Neural crest cell (in vitro differentiated cells): ENCODE measurements at places on chromosomes 4 and X.

GRCh38 chrX:48573690-48574269 lies 504 bp upstream of the RBM3 start:
- DNase-seq: no peak

DNA sequence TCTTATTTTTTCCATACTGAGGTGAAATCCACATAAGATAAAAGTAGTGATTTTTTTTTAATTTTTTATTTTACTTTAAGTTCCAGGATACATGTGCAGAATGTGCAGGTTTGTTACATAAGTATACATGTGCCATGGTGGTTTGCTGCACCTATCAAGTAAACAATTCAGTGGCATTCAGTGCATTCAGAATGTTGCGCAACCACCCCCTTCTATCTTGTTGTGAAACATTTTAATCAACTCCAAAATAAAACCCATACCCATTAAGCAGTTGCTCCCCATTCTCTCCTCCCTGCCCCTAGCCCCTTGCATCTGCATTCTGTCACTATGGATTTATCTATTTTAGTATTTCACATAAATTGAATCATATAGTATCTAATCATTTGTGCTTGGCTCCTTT lies 121.2 kb downstream of the KLHL13 start:
- no peak for DNase-seq

GRCh38 chr4:118730683-118731082 lies 45.5 kb downstream of the METTL14 start:
- no peak for DNase-seq

DNA sequence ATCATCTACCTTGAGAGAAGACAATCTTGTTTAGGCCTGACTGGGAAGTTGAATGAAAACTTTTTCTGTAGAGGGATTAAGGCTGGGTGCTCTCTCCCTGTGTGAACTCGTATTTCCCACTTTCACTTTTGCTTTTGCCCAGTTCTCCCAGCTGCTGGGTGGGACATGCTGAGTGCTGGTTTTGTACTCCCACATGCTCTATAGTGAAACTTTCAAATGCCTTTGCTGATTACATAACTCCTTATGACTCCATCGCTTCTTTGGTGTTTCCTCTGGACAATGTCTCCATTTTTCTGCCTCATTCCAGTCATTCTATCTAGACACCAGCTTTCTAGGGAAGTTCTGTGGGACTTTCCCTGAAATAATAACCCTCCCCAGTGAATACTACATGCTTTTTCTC lies 100.5 kb downstream of the CLNK start:
- no peak for DNase-seq

DNA sequence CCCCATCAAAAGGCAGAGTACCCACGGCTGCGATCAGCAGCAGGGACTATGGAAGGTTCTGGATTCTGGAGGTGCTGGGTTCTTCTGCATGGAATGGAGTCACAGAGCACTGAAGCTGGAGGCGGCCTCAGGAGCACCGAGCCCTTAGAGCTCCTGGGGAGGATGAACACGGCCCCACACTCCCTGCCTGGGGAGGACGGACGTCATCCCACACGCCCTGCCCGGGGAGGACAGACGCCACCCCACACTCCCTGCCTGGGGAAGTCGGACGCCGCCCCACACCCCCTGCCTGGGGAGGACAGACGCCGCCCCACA lies 9.9 kb downstream of the LRPAP1 start:
- no peak for DNase-seq

DNA sequence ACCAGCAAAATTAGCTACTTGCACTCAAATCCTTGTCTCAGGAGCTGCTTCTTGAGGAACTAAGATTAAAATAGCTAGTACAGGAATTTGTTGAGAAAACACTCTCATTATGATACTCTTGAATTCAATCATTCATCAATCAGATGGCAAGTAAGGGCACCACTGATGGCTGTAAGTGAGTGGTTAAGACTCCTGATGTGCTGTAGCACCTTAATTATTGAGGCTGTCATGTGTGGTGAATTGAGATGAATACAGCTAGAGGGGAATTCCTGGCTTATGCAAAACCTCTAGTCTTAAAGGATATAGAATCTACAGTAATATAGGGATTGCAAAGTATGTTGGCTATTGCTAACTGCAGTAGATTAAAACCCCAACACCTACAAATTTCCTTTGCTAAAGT lies 509.1 kb downstream of the IQCM start:
- no peak for DNase-seq

DNA sequence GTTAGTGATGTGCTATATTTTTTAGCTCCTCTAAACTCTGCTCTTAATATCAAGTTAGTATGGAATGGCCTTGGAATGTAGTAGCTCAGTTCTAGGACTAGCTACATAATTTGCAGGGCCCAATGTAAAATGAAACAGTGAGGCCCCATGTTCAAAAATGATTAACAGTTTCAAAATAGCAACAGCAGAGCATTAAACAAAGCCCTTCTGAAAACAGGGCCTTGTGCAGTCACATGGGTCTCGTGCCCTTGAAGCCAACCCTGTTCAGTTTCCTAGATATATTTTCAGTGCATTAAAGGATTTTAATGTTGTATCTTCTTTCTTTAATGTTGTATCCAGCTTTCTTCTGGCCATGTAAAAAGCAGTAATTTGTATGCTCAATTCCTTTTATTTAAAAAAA lies 82.1 kb downstream of the TASL start:
- no peak for DNase-seq
